Adrenal gland (tissue), 19 donors: ENCODE measurements at places on chromosomes 1 and 21. TPM values are rescaled to one million over a fixed set of nuclear protein-coding genes. Genes with fewer than 3 reads are reported as not detected.

- peaks cover 8% of the 10 kb centered on the region for H3K27me3 ChIP-seq
- H3K36me3 ChIP-seq, result no peaks in the 10 kb centered on the region
- no peak overlapping the region for H3K4me3 ChIP-seq
- peak; percentile 29 for DNase-seq
These were observed 5.4 kb upstream of the DISP3 start for GRCh38 chr1:11473491-11474034.

GRCh38 chr1:52593495-52593894 is 8.7 kb upstream of the GPX7 start:
- H3K36me3 ChIP-seq, result no peaks in the 10 kb centered on the region
- no peaks in the 10 kb centered on the region for H3K27me3 ChIP-seq
- DNase-seq, result no peak
- no peak overlapping the region for H3K4me3 ChIP-seq
- no peak overlapping the region for H3K27ac ChIP-seq

DNA sequence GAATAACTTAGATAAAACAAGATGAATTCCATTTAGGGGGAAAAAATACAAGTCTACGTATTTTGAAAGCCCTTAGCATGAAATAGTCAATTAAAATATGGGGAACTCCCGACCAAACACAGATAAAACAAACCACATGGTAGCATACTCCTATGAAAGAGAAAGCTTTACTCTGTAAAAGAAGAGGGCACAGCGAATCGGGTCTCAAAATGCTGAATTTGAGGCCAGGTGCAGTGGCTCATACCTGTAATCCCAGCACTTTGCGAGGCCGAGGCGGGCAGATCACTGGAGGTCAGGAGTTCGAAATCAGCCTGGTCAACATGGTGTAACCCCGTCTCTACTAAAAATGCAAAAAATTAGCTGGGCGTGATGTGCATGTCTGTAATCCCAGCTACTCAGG is 116.9 kb upstream of the TIAM1 start:
- H3K4me1 ChIP-seq, result no peaks in the 10 kb centered on the region
- no peak overlapping the region for H3K4me3 ChIP-seq
- DNase-seq, result no peak
- H3K27ac ChIP-seq, result no peak overlapping the region
- no peaks in the 10 kb centered on the region for H3K27me3 ChIP-seq

DNA sequence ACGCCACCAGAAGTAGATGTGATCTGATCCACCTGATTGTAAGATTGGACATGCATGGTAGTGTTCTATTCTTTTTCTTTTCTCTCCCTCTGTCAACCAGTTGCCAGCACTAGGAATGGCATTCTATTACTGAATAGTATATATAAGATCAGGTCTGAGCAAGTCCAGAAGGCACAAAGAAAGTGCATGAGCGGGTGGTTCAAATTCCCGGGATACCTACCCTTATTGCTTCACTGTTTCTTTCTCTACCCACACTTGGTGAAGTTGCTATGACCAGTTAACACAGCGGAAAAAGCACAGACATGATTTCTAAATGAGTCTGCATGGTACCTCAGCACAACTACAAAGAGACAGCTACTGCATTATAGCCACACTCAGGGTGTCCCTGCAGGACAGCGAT is 64.0 kb downstream of the SLC9A1 start:
- no peaks in the 10 kb centered on the region for H3K4me1 ChIP-seq
- H3K36me3 ChIP-seq, result no peaks in the 10 kb centered on the region
- H3K27ac ChIP-seq, result no peak overlapping the region

DNA sequence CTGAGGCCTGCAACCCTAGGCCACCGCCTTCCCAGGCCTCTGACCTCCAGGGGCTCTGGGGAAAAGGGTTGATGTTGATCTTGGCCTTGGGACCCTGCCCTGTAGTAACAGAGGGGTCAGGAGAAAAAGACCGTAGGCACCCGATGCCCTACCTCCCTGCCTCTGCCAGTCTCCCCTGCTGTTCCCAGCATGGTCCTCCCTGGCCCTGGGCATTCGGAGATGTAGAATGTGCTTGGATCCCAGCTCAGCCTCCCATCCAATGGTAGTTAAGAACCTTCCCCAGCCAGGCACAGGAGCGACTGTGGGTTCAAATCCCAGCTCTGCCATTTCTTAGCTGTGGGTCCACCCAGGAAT is 72.0 kb upstream of the TARDBP start:
- no peak overlapping the region for H3K4me3 ChIP-seq
- no peaks in the 10 kb centered on the region for H3K27me3 ChIP-seq
- H3K4me1 ChIP-seq, result peaks cover 15% of the 10 kb centered on the region
- no peaks in the 10 kb centered on the region for H3K36me3 ChIP-seq
- no peak overlapping the region for H3K27ac ChIP-seq

DNA sequence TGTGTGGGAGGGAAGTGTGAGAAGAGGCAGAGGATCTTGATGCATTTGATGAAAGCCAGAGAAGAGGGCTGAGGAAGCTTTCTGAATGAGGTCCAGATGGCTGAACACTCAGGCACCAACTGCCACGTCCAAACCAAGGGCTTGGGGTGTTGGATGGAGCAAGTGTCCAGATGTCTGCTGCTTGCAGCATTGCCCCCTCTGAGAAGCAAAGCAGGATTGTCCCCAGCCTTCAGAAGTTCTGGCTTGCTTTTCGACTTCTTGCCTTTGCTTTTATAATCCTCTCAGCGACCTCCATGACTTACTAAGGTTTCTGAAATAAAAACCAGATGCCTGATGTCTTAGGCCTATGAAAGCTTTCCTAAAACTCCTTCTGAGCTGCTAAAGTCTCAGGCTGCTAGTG is 182.5 kb downstream of the HUNK start:
- no peaks in the 10 kb centered on the region for H3K27me3 ChIP-seq
- DNase-seq, result no peak
- no peak overlapping the region for H3K4me3 ChIP-seq
- no peak overlapping the region for H3K27ac ChIP-seq
- no peaks in the 10 kb centered on the region for H3K36me3 ChIP-seq

- DNase-seq, result no peak
- no peak overlapping the region for H3K27ac ChIP-seq
- H3K4me3 ChIP-seq, result no peak overlapping the region
- H3K36me3 ChIP-seq, result no peaks in the 10 kb centered on the region
- H3K27me3 ChIP-seq, result no peaks in the 10 kb centered on the region
These were observed 31.3 kb upstream of the EDN2 start for GRCh38 chr1:41515778-41516167.

- peaks cover 4% of the 10 kb centered on the region for H3K4me1 ChIP-seq
- no peak overlapping the region for H3K27ac ChIP-seq
- peak; percentile 44 for DNase-seq
- no peaks in the 10 kb centered on the region for H3K27me3 ChIP-seq
These were observed 45.0 kb upstream of the DNAJC6 start for GRCh38 chr1:65264197-65264929.

DNA sequence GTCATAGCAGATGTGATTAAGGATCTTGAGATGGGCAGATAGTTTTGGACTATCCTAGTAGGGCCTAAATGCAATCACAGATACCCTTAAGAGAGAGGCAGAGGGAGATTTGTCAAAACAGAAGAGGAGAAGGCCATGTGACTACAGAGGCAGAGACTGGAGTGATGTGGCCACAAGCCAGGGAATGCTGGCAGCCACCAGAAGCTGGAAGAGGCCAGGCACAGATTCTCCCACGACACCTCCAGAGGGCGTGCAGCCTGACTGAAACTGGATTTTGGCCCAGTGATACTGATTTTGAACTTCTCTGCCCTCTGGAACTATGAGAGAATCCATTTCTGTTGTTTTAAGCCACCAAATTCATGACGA is 52.1 kb upstream of the EPS8L3 start:
- no peaks in the 10 kb centered on the region for H3K27me3 ChIP-seq
- no peak for DNase-seq
- H3K36me3 ChIP-seq, result no peaks in the 10 kb centered on the region
- H3K4me1 ChIP-seq, result no peaks in the 10 kb centered on the region
- H3K27ac ChIP-seq, result no peak overlapping the region
- H3K4me3 ChIP-seq, result no peak overlapping the region

- no peak for DNase-seq
- H3K27me3 ChIP-seq, result no peaks in the 10 kb centered on the region
- H3K27ac ChIP-seq, result peak overlapping the region; percentile 71
- peaks cover 27% of the 10 kb centered on the region for H3K4me1 ChIP-seq
- no peak overlapping the region for H3K4me3 ChIP-seq
These were observed 63.2 kb downstream of the IER5 start for GRCh38 chr1:181151378-181152326.

- H3K27me3 ChIP-seq, result no peaks in the 10 kb centered on the region
- no peak for DNase-seq
- H3K4me1 ChIP-seq, result no peaks in the 10 kb centered on the region
These were observed 14.1 kb downstream of the ZNF691 start for GRCh38 chr1:42860339-42861013.

DNA sequence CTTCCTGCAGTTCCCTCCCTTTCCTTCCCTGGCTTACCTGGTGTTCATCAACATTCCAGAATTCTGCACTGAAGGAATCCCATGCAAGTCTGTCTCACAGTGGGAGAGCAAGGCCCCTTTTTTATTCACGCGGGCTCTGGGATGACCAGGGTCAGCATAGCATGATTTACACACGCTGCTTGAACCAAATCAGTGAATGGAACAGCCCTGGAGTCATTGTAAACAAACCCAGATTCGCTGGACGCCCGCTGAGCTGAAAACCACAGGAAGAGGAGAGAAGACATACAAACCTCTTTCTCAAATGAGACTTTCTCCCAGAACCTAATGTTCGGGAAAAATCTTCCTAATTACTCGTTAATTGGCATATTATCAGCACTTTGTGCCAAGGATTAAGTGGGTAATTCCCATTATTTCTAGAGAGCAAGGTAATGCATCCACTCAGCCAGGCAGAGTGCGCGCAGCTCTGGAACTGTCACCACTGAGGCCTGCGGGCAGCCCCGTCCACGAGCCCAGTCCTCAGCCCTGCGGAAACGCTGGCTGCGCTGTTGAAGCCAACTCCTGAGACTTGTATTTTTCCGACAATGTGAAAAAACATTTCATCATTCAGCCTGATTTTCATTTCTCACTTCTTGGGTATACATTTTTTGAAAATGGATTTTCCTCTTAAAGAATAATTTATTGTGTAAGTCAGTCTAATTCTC is 140.0 kb downstream of the ETS2 start:
- H3K36me3 ChIP-seq, result no peaks in the 10 kb centered on the region
- peaks cover 4% of the 10 kb centered on the region for H3K27me3 ChIP-seq
- no peak overlapping the region for H3K27ac ChIP-seq
- no peak overlapping the region for H3K4me3 ChIP-seq
- no peak for DNase-seq

GRCh38 chr1:180208264-180208663 is 21.8 kb upstream of the LHX4 start:
- DNase-seq, result no peak
- peaks cover 10% of the 10 kb centered on the region for H3K27me3 ChIP-seq
- H3K4me3 ChIP-seq, result no peak overlapping the region
- no peaks in the 10 kb centered on the region for H3K36me3 ChIP-seq

DNA sequence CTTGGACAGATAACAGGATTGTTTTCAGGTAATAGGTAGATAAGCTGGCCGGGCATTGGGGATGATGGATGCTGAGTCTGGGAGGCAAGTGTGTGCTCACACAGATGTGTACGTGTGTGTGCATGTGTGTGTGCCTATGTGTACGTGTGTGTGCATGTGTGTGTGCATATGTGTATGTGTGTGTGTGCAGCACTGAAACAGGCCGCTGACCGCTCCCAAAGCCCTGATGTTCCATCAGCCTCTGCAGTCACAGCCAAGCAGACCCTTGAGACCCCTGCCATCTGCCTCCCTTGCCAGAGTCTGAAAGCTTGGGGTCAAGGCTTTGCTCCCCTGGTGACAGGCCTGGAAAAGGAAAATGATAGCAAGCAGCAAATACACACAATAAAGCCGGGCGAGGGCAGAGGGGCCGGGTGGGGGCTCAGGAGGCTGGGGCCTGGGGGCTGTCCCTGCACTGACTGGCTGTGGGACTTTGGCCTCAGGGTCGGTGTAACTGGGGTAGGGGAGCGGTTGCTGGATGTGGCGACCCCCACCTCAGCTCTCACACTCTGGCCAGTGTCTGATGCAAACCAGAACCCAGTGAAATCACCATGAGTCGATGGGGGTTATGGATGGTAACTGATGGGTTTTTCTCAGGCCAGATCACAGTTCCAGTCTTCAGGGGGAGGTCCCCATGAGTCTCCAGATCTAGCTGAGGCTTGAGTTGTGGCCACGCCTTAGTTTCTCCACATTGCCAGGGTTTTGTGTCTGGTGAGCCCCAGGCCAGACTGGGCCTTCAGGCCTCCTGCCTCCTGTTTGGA is 9.2 kb upstream of the TNFRSF8 start:
- H3K4me3 ChIP-seq, result no peak overlapping the region
- H3K36me3 ChIP-seq, result no peaks in the 10 kb centered on the region
- peak overlapping the region; percentile 37 for H3K27ac ChIP-seq
- no peaks in the 10 kb centered on the region for H3K27me3 ChIP-seq
- DNase-seq, result no peak
- H3K4me1 ChIP-seq, result peaks cover 16% of the 10 kb centered on the region

DNA sequence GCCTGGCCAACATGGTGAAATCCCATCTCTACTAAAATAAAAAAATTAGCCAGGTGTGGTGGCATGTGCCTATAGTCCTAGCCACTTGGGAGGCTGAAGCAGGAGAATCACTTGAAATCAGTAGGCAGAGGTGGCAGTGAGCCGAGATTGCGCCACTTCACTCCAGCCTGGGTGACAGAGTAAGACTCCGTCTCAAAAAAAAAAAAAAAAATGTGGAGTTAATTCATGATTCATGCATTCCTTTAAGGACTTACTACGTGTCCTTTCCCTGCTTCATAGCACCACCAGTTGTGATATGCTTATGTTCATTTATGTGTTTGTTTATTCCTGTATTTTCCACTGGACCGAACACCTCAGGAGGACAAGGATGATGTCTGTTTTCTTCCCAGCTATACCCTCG is 12.7 kb upstream of the PRELP start:
- H3K27ac ChIP-seq, result no peak overlapping the region
- H3K27me3 ChIP-seq, result peaks cover 8% of the 10 kb centered on the region
- H3K4me1 ChIP-seq, result peaks cover 15% of the 10 kb centered on the region
- DNase-seq, result no peak

CSTB gene
- polyA plus RNA-seq, result 116 TPM

SMG5 gene
- 45.3 TPM for polyA plus RNA-seq

CACHD1 gene
- polyA plus RNA-seq, result 23.6 TPM

CRP gene
- 6.0 TPM for polyA plus RNA-seq

GNAT2 gene
- 0.29 TPM for polyA plus RNA-seq

HS2ST1 gene
- polyA plus RNA-seq, result 12.9 TPM
